ENCODE measurements at places on chromosomes 1 and 21. TPM values are rescaled to one million over a fixed set of nuclear protein-coding genes. Genes with fewer than 3 reads are reported as not detected.

- DNase-seq: no peak
Measured at GRCh38 chr1:27436204-27437159, 44.1 kb downstream of the GPR3 start.

Gene RPE65
- polyA plus RNA-seq: 0.11 TPM

DNA sequence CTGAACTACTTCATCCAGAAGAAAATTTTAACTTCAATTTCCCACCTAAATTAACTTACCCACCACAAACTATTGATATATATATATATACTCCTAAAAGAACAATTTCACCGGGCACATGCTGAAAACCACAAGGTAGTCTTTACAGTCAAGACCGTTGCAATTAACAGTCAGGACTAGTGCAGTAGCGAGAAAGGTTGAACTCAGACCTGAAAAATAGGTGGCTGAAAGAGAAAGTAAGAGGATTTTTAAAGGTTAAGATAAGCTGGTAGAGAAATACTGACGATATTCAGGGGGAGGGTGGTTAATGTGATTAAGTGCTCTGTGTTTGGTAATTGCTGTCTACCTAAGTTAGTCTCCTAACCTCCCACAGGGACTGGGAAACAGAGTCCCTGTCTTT, 1153.5 kb upstream of the TMPRSS15 start:
- no peak for DNase-seq

Gene CR1
- polyA plus RNA-seq: 25.3 TPM

Gene RPRD2
- 57.0 TPM for polyA plus RNA-seq

DNA sequence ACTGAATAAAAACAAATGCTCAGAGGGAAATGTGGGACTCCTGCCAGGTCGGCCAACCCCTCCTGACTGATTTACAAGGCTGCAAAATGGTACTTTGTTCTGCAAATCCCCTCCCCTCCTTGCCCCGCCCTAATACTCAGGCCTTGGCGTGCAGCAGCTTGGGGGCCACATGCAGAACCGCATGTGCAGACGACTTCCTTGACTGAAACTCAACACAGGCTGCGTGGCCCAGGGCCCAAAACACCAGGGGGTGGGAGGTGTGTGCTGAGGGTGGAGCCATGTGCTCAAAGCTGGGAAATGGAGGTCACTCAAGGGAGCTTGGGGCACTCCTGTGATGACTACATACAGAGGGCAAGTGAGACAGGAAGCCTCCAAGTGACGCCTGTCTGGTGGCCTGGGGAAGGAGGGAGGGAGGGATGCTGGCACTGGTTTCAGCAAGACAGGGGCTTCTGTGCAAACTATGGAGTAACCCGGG, 87.2 kb downstream of the MRPL37 start:
- peak; percentile 68 for DNase-seq

DNA sequence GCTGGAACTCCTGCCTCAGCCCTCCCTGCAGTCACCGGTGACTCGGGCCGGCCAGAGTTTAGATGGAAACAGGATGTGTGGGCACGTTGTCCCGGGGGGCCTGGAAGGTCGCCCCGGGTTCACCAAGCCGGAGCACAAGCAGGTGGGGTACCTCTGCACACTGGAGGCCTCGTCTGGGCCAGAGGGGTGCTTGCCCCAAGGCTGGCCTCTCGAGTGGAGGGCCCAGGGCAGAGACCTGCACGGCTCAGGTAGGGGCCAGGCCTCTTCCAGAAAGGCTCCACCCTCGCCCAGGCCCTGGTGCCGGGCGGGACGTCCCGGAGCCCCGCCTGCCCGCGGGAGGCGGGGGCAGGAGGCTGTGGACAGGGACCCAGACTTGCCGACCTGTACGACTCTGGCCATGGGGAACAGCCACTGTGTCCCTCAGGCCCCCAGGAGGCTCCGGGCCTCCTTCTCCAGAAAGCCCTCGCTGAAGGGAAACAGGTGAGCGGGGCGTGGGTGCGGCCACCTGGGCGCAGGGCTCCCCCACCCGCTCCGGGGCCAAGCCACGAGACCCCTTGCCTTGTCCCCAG, at the start of gene PLEKHN1:
TSS of gene PLEKHN1 (plus strand) at position 348 of the 569 bp plus-strand sequence. CDS start at position 398, 50 bp downstream.
- no peak for DNase-seq

GRCh38 chr1:10671090-10671489, 125.4 kb downstream of the CASZ1 start:
- DNase-seq: no peak

DNA sequence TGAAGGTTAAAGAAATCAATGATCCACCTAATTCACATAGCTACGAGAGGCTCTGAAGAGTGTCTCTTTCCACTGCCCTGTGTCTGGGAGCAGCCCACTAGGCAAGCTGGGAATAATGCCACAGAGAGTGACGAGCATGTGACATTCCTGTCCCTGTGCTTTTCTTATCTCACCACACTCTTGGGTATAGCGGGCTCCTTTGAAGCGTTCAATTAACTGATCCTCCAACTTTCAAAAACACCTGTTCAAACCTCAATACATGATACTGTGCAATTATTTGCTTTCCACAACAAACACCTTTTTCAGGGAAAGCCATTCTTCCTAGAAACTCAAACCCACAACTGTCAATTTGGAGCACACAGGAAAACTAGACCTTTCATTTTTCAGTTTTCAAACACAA, 43.4 kb downstream of the PLPP3 start:
- DNase-seq: no peak

Gene KCNK2
- 2.6 TPM for polyA plus RNA-seq

Gene STYXL2
- polyA plus RNA-seq: 0.66 TPM

DNA sequence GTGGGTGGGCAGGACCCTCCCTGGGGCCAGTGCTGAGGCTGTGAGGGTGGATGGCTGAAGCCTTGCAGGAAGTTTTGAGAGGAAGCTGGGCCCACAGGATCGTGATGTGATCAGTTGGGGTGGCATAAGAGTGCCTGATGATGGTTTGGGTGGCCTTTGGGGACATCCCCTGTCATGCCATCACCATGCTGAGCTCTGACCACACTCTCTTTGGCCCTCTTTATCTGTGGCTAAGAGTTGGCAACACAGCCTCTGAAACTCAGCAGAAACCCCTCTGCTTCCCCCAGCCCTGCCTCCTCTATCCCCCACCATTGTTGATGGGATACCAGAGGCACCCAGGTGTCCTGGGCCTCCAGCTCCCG, 19.8 kb downstream of the MIIP start:
- DNase-seq: no peak

Gene LCK
- 4.2 TPM for polyA plus RNA-seq

GRCh38 chr1:157992031-157992832, 1.2 kb upstream of the KIRREL1 start:
- peak; percentile 78 for DNase-seq

Gene KCND3
- 0.93 TPM for polyA plus RNA-seq

- DNase-seq: peak; percentile 22
Measured at GRCh38 chr1:175481126-175482070, 262.0 kb downstream of the TNR start.

Gene WNT3A
- polyA plus RNA-seq: 0.19 TPM

DNA sequence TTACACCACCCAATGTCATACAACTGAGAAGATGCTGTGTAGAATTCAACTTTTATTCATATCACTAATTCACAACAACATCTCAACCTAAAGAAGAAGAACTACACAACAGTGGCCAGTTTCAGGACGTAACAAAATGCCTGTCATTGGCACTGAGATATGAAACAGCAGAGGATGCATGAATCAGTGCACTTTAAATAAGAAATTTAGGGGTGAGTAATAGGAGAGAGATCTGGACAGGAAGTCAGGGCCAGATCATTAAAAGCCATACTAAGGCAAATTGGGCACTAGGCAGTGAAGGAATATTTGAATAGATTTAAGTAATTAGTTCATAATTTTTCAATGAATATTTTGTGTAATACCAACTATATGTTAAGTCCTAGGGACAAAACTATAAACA, 510.5 kb downstream of the PLPP3 start:
- DNase-seq: no peak

- no peak for DNase-seq
Measured at GRCh38 chr1:173224280-173224892, 17.3 kb upstream of the TNFSF4 start.

Gene GBP6
- not detected for polyA plus RNA-seq

- no peak for DNase-seq
Measured at GRCh38 chr1:32801096-32801715, 16.0 kb downstream of the YARS1 start.

- DNase-seq: no peak
Measured at GRCh38 chr1:42085596-42085995, 67.6 kb upstream of the GUCA2B start.

Gene OR10J1
- polyA plus RNA-seq: not detected

Gene RNF2
- 49.7 TPM for polyA plus RNA-seq

Gene NEXN
- 12.7 TPM for polyA plus RNA-seq

DNA sequence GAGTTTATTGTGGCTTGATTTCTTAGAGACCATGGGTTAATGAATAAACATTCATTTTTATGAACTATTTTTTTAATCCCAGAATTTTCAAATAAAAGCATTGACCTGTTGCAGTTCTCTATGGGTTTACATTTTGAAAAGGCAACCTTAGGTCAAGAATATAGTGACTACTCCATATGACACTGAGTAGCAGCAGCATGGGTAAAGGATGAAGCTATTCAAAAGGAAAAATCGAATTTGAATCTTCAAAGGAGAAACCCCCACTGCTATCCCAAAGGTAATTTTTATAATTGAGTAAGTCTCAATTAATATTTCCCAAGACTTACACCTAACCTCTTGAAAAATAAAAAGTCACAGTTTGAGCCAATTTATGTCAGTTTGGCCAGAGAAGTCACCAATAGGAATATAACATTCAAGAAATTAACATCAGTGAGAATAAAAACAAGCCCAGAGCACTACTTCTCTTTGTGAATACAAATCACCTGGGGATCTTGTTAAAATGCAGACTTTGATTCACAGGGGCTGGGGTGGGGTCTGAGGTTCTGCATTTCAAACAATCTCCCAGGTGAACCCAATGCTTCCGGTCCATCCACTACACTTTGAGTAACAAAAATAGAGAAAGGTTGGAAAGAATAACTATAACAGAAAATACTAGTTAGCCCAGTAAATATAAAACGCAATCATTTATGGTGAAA, 39.8 kb downstream of the USP1 start:
- no peak for DNase-seq

- peak; percentile 7 for DNase-seq
Measured at GRCh38 chr1:29324771-29325351, 88.5 kb downstream of the PTPRU start.

DNA sequence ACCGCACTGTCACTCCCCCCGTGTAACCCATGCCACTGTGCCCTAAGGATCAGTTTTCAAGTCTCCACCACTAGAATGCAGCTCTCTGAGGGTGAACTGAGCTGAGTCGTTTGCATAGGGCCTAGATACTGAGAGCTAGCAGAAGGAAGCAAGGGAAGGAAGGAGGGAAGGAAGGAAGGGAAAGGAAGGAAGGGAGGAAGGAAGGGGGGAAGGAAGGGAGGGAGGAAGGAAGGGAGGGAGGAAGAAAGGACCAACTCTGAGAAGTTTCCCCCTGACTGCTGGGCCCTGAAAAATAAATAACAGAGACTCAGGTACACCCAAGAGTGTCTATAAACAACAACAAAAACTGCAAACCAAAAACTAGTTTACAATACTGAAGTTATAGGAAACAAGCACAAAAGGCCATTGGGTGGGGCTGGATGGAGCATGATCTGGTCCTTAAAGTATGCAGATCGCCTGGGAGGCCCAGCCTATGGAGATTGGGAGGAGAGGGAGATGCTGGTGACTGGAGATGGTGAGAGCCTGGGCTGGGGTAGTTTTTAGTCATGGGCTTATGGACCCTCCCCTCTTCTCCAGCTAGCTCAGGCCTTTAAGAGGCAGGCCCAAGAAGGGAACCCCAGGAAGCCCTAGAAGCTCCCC, 1.7 kb upstream of the MRPS15 start:
- no peak for DNase-seq

DNA sequence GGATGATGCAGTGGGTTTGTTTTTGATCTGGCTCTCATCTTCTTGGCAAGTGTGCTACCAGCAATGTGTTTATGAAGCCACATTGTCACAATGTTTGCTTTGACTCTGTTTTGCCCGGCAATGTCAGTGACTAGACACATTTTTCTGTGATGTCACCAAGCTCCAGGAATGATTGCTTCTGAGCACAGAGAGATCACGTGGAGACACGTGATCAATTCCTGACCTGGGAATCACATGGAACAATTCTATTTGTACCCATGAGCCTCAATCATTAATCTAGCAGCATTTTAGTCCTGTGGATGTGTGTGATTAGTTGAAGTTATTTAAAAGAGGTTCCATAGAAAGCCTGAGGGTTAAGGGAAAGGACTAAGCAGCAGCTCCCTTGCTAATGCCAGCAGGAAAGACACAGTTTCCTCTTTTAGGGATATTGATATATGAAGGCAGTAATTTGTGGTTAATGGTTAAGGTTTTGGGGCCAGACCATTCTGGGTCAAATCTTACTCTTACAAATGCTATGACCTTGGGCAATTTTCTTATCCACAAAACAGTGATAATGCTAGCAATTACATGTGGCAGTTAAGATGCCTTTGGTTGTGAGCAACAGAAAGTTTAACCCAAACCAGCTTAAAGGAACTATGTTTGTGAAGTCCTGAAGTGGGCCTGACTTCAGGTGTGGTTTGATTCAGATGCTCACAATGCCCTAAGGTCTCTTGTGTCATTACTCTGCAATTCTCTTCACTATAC, 59.0 kb downstream of the FASLG start:
- no peak for DNase-seq

Gene S100A8
- 15.2 TPM for polyA plus RNA-seq

- no peak for DNase-seq
Measured at GRCh38 chr1:192546596-192547190, 28.9 kb upstream of the RGS1 start.

DNA sequence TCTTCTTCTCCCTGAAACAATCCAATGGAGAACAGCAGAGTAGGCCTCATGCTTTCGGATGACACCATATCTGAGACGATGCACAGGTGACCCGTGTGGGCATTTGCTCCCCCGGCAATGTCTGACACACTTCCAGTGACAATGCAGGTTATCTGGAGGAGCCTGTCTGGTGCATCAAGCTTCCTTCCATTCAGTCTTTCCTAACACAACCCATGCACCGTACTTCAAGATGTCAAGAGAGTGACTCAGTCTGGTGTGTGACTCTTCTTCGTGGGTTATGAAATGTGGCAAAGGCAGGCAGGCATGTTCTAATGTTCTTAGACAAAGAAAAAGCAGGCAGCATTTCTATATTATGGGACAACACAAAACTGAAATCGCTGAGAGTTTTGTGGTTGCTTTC, 159.1 kb downstream of the EDEM3 start:
- no peak for DNase-seq

DNA sequence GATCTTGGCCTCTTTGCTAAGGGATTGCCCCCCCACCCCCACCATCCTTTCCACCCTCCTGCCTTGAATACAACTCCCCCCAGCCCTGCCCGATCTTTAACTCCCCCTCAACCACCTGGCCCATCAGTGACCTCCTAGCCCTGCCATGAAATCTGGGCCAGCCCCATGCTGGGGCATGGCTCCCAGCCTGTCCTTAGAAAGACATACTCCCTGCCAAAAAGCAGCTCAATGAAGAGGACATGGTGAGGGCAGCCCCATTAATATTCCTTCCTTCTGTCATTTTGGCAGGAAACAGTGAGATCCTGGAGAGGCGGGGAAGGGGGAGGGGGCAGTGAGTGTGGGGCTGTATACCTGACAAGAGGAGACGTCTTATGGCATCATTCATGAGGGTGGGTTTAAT, 66.8 kb upstream of the DISP3 start:
- DNase-seq: no peak

Gene ATP5IF1
- 273 TPM for polyA plus RNA-seq

GRCh38 chr21:31111093-31111492, 72.8 kb upstream of the KRTAP19-8 start:
- DNase-seq: no peak

- no peak for DNase-seq
Measured at GRCh38 chr1:9808459-9808858, 15.3 kb downstream of the CLSTN1 start.
